Esophagus squamous epithelium (tissue), 5 donors: ENCODE measurements at places on chromosomes 3 and 15.

DNA sequence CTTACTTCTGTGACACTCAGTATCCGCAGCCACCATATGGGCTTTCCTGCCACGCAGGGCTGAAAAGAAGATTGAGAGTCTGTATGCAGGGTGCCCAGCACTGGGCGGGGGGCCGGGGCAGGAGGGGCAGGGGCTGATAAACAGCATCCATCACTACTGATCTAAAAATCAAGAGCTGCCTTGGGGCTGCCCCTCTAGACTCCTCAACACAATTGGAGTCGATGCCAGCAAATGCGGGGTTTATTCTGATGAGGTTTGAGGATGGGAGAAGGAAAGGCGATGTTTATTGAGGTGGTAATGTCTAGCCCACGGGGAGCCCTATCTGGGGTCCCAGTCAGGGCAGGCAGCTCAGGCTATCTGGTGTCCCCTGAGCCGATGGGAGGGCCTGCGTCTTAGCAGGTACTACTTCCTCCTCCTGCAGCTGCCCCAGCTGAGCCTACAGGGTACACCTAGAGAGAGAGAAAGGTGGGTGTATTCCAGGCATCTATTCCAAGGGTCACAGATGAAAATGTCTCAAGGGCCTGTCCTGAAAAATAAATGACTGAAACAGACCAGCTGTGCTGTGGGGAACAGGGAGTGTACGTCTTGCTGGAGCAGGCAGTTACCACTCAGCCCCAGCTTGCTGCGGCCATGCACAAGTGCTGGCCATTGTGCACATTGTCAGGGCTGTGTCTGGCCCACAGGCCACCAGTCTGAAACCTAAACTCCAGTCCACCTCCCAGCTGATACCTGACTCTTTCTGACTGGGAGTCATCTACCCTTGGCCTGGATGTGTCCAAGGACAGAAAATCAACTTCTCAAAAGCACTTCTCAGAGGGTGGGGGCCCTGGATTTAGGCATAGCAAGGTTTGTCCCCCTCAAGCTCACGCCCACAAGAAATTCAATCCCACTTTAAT, 19.5 kb downstream of the ISG20 start:
- no peak for DNase-seq

GRCh38 chr15:89367485-89368451, 33.1 kb upstream of the POLG start:
- DNase-seq: no peak

DNA sequence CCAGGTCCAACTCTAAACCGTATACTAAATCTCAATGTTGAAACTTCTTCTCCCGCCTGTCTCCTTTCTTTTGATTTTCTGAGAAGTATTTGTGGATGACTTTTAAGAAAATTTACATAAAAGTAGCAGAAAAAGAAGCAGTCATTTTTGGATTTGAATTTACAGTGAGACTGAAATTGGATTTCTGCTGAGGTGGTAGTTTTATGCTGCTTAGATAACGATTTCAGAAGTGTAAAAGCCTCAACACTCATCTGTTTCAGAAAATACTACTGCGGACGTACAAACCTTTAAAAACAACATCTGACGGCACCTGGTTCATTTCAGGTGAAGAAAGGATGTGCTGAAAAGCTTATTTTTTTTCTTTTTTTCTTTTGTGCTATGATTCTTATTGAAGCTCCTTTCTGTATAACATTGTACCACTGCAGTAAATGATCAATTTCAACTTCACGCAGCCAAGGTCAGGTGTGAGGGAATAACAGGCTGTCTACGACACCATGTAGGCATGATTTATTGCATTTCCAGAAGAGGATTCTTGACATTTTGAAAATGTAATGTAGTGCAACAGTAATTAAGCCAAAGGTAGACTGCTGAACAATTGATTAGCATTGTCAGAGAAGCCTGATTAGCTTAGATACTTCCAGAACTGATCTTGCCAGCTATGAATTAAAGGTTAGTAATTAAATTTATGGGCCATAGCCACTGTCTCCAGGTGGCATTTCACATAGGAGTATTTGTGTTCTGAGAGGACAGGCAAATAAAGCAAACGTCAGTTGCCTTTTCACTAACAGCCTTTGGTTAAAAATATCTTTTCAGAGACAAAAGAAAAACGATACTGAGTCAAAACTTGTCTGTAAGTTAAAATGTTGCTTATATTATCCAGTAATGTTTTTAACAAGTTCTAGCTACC, 134.6 kb upstream of the KBTBD8 start:
- DNase-seq: no peak

- no peak for DNase-seq
These were observed 163.3 kb downstream of the ARRDC4 start for GRCh38 chr15:98123834-98124233.

GRCh38 chr15:35067496-35068347, 17.4 kb downstream of the NANOGP8 start:
- no peak for DNase-seq

DNA sequence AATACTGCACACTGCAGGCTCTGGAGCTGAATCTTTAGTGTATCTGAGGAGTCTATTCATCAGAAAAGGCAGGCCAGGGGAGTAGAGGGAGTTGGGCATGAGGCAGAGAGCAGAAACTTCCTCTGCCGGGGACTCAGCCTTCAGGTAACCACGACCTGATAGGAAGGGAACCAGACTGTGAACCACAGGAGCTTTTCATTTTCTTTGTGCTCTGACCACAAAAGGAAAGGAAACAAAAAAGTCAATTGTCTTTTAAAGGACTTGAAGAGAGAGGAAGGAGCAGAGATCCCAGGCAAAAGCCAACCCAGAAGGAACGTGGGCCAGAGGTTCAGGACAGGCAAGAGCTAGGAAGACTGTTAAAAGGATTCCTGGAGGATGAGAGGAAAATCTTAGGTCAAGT, 573.3 kb downstream of the EPHB1 start:
- no peak for DNase-seq

DNA sequence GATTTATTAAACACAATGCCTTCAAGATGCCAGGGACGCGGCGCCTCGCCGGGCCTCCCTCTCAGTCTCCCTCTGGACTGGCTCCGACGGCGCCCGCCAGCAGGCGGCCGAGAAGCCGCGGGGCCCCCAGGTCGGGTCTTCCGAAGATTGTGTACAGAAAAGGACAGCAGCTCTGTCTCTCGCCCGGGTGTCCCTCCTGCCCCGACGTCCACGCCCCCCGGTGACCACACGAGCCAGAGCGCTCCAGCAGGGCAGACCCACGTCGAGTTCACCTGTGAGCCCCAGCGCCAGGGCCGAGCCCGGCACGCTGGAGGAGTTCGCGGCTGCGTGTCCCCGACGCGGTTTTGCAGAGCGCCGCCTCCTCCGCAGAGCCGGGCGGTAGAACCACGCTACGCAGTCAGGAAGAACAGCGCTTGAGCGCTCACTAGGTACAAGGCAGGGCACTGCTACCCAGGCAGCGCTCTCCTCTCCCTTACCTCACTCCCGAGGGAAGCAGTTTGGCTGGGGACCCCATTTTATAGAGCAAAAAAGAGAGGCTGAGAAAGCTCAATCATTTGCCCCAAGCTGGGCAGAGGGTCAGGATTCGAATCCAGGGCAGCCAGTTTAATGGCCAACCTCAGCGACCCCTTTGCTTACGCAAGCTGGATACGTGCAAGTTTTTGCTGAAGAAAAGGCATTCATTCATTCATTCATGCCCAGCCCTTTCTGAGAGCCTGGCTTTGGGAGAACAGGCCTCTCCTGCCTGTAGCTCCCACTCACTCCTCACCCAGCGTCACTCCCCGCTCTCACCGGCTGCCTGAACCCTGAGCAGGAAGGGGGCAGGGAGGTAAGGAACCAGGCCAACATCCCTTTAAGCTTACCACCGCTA, 3.0 kb upstream of the TLE3 start:
- no peak for DNase-seq

GRCh38 chr15:52105846-52106245, 6.7 kb downstream of the BCL2L10 start:
- no peak for DNase-seq

DNA sequence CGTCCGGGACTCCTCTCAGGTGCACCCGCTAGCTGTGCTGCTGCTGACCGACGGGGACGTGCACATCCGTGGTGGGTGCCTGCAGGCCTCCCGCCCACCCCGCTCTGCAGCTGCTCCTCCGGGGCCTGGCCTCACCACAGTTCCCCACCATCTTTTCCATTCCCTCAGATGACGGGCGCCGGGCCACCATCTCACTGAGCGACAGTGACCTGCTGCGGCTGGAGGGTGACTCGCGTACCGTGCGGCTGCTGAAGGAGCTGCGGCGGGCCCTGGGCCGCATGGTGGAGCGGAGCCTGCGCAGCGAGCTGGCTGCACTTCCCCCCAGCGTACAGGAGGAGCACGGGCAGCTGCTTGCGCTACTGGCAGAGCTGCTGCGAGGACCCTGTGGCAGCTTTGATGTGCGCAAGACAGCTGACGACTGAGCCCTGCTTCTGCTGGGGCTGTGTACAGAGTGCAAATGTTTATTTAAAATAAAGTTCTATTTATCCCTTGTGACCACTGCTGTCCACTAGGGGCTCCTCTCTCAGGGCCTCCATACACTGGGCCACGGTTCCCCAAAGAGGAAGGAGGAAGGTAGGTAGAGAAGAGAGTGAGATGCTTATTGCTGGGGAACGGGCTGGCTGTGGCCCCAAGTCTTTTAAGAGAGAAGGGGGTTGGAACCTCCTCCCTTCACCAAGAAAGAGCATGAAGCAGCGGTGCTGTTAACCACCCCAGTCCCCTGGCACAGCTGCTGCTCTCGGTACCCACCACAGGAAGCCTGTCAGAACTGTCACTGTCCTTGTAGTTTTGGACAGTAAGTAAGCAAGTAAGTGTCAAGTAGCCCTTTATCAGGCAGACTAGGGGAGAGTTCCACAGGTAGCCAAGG, 47.0 kb downstream of the DHX30 start:
- no peak for DNase-seq

GRCh38 chr3:45528429-45528828, 66.1 kb upstream of the LIMD1 start:
- no peak for DNase-seq

GRCh38 chr15:32861761-32862160, 144.0 kb downstream of the GREM1 start:
- DNase-seq: no peak

DNA sequence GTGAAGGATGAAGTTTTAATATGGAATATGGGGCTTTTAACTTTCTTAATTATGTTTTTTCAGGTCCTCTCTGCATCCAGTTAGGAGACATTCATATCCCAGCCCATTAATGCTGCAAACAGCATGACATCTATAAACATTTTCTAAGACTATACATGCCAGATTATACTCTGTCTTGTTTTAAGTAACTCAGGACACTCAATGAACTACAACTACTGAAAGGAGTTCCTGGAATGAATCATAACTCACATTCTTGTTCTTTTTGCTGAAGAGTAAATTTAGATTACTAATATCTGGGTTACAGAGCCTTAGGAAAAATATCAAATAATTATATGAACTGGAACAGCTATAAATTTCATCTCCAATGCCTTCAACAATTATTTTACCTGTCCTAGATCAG, 167.4 kb downstream of the STAG1 start:
- DNase-seq: no peak

- no peak for DNase-seq
These were observed 78.9 kb downstream of the RBPMS2 start for GRCh38 chr15:64696481-64696880.

- DNase-seq: no peak
These were observed 322.7 kb upstream of the ZNF717 start for GRCh38 chr3:76107935-76108570.

- no peak for DNase-seq
These were observed 94.0 kb upstream of the VGLL4 start for GRCh38 chr3:11737742-11738141.

DNA sequence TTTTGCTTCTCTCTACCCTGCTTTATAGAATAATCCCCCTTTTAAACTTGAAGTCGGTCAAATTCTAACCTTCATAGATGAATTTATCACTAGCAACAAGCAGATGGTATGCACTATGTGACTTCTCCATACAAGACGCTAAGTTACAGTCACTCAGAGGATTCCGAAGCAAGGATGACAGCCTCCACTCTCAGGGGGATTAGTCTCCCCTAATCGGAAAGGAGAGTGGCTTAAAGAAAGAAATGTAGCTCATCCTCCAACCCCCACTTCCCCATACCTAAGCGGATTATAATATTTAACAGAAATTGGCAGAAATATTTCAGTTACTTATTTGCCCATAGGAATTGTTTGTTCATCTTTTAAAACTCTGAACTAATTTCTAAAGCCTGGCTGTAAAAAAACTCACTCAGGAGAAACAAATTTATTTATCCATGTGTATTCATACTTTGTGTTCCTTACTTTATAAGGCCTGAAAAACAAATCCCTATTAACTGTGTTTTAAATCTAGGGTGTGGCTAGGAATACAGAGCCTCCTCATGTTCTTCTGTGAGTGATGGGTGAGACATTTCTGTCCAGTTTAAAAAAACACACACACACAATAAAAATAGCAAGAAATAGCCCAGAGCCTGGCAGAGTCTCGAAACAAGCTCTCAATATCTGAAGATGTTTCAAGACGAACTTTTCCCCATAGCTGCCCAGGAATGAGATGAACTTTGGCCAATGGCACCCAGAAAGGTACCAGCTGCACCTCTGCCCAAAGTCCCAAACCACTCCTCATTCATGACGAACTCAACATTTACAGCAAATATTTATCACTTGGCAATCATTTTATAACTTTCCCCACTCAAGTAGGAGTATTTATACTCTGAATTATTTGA, 18.7 kb downstream of the SIAH2 start:
- DNase-seq: no peak

- no peak for DNase-seq
These were observed 502.2 kb downstream of the PYDC2 start for GRCh38 chr3:191963182-191963581.

DNA sequence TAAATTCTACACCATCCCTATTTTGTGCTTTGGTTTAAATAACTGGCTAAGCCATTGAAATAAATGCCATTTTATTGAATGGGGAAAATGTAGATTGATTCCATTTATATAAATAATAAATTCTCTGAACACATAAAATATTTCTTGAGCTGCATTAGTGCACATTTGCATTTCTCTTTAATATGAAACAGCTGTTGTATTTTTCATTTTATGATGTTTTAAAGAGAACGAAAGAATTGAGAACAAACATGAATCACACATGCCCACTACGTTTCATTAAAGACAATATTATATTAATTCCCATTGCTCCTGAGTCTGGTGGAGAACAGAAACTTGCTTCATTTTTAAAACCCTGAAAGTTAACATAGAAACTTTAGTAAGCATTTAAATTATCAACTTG, 235.7 kb upstream of the CFAP20DC start:
- no peak for DNase-seq

- DNase-seq: no peak
These were observed 130.1 kb downstream of the RTP4 start for GRCh38 chr3:187498211-187498724.
